ENCODE measurements at places on chromosomes 16 and 17.

DNA sequence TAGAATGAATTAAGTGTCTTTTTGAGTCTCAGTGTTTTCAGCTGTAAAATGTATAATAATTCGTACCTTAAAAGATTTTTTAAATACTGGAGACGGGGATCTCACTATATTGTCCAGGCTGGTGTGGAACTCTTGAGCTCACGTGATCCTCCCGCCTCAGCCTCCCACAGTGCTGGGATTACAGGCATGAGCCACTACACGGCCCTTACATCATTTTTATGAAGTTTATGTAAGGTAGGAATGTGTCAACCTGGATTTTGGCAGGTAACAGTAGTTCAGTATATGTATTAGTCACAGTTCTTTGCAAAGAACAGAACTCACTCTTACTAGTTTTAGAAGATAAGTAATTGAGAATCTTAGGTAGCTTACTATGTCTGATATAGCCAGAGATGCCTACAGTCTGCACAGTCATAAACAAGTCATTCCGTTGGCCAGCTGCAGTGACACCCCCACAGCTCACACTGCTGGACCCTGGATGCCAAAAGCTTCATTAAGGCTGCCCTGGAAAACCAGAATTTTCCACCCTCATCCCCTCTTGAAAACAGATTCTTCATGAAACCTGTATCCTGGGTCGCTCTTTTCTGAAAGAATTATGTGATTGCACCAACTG, 583 bp upstream of the COX6A2 start:
- no peak for DNase-seq

DNA sequence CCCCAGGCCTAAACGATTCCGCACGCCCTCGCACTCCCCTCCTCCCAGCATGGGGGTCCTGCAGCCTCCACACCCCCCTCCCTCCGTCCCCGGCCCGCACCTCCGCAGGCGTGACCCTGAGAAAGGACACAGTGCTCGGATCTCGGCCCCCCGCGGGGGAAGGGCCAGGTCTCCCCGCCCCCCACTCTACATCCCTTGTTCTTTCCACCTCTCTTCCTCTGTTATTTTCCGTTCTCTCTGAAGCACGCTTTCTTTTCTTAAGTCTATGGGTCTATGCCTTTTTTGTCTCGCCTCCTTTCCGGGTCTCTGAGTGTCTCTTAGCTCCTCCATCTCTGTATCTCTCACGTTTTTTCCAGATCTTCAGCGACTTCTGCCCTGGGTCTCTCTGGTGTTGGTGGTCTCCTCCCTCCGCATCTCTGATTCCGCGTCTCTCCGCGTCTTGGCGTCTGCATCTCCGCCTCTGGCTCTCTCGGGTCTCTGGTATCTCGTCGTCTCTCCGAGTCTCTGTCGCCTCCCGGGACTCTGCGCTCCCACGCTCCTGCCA, 2.1 kb upstream of the HES7 start:
- peak; percentile 48 for DNase-seq

GRCh38 chr16:74291577-74292208, 4.9 kb upstream of the PSMD7 start:
- DNase-seq, result no peak

- no peak for DNase-seq
Observed at GRCh38 chr17:72479113-72479512, 358.3 kb downstream of the SOX9 start.

DNA sequence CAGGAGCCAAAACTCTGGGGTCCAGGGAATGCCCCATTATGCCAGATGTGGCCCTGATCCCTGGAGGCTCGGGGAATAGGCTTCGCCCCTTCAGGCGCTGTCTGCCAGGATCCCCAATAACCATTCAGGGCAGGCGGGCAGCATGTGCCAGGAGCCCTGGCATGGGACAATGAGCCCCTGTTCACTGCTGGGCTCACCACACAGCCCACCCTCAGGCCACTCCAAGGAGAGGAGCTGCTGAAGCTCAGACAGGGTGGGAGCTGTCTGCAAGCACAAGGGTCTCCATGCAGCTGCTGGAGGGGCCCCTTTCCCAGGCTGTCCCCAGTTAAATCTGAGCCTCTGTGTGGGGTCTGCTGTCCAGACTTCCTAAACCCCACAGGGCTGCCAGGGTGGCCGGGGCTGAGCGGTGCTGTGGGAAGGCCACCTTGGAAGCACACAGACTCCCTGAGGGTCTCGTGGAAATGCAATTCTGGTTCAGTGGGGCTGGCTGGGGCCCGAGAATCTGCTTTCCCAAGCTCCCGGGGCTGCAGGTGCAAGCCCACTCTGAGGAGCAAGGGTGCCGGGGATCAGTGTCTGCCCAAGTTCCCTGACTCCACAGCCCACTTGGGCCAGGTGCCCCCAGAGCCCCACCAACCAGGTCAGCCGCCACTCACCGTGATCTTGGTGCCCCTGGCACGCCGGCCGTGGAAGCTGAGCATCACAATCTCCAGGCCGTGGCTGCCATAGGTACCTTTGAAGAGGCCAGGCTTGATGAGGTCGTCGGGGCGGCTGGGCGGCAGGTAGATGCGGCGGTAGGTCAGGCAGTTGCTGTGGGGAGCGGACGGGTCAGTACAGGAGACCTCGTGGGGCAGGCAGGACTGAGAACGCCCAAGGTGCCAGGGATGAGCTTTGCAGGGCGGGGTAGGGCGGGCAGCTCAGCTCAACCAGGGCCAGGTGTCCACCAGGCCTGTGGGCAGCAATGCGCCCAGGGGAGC, 17.7 kb upstream of the C16orf95 start:
- DNase-seq, result no peak

DNA sequence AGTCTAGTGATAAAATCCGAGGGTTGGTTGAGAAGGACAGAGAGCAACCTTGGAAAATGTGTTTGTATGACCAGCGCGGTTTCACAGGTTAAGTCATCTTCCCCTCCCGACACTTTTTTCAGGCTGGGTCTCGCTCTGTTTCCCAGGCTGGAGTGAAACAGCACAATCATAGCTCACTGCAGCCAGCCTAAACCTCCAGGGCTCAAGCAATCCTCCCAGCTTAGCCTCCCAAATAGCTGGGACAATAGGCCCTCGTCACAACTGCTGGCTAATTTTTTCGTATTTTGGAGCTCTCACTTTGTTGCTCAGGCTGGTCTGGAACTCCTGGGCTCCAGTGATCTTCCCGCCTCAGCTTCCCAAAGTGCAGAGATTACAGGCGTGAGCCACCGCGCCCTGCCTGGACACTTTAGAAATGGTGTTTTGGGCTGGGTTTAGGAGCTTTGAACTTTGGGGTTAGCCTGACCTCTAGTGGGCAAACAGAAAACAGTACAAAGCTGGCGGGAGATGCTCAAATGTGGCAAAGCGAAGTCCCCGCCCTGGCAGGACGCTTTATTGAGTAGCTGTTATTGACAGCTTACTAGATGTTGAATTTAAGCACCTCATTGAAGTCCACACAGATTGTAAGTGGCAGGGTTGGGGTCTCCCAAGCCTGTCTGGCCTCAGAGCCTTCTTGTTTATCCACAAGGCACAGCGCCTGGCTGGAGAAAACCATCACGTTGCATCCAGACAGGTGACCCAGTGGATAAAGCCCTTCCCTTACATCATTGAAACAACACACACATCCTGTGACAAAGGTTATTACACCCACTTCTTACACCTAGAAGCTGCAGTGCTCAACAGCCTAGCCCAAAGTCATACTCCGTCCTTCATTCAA, 34.7 kb upstream of the RBBP6 start:
- DNase-seq, result peak; percentile 81

DNA sequence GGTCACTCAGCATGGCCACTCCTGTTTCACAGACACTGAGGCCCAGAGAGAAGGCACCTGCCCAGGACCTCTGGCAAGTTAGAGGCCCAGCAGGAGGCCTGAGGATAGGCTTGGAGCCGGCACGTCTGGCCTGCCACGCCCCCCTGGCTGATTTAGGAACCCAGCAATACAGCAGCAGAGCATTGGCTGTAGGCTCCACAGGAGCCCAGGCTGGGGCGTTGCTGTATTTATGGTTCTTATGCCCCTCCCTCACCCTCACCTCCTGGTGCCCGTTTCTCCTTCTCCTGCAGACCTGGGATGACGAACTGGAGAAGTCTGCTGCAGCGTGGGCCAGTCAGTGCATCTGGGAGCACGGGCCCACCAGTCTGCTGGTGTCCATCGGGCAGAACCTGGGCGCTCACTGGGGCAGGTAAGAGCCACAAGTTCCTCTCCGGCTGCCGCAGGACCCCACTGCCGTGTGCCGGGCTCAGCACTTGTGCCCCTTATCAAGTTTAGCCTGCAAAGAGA, 25.8 kb downstream of the CRISPLD2 start:
- DNase-seq, result no peak

DNA sequence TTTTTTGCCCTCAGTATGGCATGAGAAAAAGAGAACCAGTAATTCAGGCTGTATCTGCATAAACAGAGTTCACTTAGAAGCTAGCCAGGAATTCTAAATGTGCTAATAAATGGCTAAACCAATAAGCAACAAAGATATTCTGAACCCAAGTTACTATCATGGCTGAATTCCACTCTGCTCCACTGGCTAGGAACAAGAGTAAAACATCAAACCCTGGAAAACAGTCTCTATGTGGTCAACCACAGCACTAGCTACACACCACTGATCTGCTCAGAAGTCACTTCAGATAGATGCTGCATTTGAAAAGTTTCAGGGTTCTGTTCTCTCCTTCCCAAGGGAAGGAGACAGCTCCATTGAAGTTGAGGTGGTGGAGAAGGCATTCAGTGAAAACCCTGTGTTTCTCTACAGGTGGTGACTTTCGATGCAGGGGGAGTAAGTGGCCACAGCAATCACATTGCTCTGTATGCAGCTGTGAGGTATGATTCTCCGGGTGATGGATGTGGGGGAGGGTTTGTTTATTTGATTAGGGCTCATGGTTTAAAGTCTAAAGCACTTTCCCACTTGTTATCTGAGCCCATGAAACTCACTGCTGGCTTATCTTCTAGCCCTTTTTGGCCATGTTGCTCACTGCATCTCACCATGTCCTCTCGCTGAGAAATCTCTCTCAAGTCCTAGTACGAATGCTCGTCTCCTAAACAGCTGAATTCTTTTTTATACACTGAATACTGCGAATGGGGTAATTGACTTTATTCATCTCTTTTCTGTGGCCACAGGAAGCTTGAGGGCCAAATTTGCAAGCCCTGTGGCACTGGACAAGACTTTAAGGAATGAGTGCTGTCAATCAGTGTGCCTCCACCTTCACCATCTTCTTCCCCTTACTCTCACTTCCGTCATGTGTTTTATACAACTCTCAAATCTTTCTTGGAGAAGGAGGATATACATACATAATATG, 39.9 kb downstream of the CENPV start:
- DNase-seq, result no peak

DNA sequence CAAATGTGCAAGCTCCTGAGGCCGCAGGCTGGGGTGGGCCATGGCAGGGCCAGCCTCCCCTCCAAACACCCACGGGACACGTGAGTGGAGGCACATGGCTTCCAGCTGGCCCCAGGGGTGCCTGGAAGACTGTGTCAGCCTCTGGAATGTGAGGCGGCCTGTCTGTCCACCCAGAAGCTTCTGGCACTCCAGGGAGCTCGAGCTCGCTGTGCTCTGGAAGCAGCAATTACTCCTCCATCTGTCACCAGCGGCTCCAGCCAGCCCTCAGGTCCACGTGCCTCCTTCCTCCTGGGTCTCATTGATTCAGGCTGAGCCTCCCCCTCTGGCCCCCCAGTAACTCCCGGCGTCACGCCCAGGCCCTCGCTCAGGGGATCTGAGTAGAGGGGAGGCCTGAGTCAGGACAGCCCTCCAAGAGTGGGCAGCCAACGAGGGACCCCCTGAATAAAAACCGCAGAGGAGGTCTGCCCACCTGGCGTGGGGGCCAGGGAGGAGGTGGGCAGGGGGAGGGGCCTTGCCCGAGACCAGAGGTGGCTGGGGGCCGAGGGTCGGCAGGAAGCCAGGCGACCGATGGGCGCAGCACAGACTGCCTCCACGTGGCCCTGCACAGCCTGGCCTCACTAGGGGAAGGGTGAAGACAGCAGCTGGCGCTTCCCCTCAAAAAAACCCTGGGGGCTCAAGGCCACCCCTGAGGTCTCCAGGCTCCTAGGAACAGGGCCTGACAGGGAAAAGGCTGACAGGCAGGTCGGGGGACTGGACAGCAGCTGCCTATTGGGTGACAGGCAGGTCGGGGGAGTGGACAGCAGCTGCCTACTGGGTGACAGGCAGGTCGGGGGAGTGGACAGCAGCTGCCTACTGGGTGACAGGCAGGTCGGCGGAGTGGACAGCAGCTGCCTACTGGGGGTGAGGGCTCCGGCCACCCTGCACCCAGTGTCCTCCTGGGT, 11.9 kb downstream of the PIEZO1 start:
- DNase-seq, result peak; percentile 93

DNA sequence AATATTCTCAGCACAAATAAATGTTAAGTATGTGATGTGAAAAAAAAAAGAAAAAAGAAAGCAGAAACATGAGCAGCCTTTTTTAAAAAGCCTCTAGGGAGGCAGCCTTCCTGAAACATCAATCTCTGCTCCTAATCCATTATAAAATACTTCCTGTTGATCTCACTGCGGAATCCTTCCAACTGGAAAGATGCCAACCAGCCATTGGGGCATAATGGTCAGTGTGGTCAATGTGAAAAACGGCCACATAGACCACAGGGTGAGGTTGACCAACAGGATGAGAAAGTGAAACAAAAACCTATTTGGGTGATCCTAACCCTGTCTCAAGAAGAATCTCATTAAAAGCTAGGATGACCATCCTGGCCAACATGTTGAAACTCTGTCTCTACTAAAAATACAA, 26.1 kb upstream of the ABCA8 start:
- peak; percentile 34 for DNase-seq

DNA sequence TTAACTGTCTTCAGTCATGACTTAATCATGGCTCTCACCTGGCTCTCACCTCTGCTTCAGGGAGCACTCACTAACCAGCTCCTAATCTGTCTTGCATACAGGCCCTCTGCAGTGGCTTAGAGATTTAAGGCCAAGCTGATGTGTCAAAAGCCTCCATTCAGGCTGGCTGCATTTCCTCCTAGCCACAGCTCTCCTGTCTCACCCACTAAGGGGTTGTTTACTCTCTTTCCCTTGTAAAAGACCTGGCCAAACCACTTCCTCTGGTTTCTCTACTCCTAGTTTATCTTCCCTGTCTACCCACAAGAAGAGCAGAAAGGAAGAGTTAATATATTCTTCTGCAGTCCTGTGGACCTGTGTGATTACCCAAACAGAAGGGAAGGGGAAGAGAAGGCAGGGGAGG, 9.3 kb upstream of the ASIC2 start:
- no peak for DNase-seq

DNA sequence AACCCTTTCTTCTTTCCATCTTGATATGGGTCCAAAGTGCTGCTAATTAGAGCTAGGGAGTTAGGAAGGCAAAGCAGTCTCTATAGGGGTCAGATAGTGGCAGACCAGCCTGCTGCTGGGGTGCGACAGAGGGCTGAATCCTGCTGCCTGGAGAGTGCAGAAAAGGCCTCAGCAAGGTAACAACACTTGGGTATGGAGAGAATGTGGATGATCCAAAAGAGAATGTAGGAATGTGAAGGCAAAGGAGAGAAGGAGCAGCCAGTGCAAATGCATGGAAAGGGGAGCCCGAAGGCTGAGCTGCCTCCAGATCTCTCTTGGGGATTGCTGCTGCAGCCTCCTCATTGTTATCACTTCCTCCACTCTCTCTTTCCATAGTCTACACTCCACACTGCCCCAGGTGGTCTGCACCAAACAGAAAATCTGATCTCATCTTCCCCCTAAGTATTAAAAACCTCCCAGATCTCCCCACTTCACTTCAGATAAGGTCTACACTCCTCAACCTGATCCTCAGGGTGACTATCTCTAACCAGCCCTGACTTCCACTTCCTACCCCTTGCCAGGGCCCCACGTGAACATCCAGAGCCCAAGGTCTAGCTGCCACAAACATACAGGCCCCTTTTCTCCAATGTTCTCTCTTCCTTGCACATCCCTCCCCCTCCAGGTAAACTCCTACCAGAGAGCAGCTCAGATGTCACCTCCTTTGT, 28.8 kb downstream of the TOM1L2 start:
- DNase-seq, result no peak

Measured in adipocyte (in vitro differentiated cells).